Foreskin melanocyte (primary cell): ENCODE measurements at places on chromosomes 12 and 14.

- no peak for DNase-seq
Measured at GRCh38 chr14:101500681-101501080, 60.6 kb upstream of the DIO3 start.

GRCh38 chr12:122079033-122079531 is 526 bp downstream of the MLXIP start:
- no peak for DNase-seq

- no peak for DNase-seq
Measured at GRCh38 chr12:117061555-117062079, 37.6 kb downstream of the TESC start.

DNA sequence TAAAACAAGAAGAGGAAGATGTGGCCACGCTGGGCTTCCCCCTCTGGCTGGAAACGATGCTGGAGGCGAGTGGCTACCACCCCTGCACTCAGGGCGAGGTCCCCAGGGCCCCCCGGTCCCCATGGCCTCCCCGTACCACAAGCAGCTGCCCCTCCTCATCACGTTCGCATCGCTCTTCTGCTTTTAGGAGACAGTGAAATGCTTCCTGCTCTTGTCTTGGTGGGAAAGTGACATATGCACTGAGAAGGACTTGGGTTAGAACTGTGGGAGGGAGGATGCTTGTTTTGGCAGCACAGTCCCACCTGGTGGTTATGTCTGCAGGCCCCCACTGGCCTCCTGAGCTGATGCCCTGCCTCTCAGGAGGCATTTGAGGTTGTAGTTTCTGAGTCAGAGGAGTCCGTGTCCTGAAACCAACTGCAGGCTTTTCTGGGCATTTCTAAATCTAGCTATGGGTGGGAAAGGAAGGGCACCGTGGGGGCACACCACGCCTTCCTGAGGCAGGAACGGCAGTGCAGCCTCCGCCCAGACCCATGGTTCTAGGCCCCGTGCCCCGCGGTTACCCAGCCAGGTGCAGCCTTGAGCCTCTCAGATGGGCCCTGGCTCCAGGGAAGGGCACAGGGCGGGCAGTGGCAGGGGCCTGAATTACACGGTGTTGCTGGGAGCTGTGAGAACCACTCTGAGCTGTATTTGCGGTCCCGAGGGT is 139.3 kb downstream of the ADGRD1 start:
- DNase-seq, result no peak

DNA sequence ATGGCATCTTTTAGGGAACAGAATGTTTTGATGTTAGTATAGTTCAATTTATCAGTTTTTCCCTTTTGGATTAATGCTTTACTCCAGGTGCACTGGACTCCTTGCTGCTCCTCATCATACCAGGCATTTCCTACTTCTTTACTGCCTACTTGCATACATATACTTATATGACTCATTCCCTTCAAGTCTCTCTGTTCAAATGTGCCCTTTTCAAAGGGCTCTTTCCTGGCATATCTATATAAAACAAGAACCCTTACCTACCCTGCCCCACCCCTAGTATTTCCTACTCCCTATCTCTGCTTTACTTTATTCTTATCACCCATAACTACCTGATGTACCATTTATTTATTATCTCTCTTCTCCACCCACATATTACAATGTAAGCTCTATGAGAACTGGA is 90.6 kb downstream of the CAPZA3 start:
- no peak for DNase-seq

DNA sequence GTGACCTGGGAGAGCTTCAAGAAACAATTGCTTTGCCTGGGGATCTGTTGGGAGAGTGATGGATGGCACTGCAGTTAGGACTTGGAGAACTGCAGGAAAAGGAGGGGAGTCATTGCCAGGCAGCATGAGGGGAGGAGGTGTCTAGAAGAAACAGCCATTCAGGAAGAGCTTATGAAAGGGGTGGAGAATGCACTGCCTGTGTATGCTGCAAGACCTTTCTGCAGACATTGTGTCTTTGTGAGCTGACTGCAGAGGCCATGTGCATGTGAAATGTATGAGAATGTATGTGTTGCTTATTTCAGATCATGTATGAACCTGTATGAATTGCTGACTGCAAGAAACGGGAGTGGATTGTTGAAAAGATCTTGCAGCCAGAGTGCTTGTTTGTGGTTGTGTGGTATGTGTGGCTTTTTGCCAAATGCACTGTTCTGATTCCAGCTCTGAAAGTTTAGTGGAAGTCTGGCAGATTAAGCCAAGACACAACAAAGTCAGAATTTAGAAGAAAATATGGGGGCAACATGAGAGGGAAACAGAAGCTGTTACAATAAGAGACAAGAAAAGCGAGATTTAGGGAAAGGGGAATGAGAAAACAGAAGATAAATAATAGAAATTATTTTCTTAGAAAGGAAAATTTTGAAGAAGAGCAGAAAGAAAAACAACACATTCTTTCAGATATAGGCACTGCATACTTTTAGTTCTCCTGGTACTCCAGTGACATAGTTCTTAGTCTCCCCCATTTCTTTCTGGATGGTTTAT is 9.8 kb upstream of the RIMKLB start:
- DNase-seq, result peak; percentile 87

DNA sequence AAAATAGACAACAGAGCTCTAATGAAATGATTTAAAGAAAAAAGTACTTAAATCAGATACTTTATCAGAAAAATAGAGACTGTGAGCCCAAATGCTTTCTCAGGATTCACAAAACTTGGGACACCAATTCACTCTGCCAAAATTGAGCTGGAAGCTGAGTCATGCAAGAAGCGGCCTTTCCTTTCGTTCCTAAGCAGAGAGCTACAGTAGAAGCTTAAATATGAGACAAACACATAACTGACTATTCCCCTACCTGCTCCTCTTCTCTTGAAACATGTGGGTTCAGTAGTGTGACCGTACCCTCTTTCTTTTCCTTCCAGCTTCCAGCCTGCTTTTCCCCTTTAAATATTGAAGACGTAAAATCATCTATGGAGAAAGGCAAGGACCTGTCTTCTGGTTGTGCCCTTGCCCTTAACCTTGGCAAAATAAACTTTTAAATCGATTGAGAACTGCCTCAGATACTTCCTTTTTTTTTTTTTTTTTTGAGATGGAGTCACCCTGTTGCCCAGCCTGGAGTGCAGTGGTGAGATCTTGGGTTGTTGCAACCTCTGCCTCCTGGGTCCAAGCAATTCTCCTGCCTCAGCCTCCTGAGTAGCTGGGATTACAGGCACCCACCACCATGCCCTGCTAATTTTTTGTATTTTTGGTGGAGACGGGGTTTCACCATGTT is 4.4 kb upstream of the SDS start:
- no peak for DNase-seq

GRCh38 chr14:77278461-77279230 is 7.6 kb upstream of the NGB start:
- DNase-seq, result no peak

DNA sequence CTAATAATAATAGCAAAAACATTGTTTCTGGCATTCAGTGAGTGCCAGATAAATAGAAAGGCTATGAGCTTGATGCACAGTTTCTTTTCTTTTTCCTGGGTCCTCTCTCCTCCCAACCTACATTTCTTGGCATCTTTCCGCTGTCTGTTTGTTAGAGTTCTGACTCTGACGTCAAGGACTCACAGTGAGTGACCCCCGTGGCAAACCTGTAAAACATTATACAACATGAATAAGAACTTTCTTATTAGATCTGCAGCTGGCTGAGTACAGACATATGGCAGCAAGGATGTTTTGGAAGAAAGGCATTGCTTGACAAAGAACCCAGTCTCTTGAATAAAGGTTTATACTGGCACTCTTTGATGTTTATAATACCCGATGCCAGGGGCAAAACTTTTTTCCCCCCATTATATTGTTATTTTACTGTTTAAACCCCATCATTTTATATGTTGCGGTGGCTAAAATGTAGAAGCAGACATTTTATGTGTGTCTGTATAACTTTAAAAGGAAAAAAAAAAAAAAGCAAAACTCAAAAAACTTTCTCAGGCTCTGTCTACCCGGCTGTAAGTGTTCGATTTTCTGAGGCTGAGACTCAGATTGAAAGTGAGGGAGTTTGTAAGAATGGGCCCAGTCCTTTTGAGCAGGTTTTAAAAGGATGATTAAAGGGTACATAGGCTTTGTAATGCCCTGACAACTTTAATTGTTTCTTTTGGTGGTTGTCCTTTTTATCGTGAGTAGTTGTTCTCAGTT is 159.3 kb downstream of the PDE3A start:
- DNase-seq, result peak; percentile 35

GRCh38 chr12:88947486-88948043 is 367.3 kb upstream of the KITLG start:
- DNase-seq, result no peak

DNA sequence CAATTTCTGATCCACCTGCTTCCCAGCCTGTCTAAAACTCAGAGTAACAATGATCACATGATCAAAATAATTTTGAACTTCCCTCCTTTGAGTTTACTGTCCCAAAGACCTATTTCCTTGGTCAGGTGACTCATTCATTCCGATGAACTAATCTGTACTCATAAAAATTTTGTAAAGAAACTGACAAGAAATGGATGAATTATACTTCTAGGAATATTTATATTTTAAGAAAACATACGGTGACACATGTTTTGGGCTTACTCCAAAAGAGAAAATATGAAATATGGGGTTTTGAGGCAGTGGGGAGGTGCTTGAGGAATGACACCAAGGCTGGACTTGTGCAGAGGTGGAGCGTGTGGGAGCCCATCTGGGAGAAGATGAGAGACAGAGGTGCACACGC is 42.0 kb downstream of the GUCY2C start:
- DNase-seq, result no peak
